ENCODE measurements at places on chromosomes 12 and 14. TPM values are rescaled to one million over a fixed set of nuclear protein-coding genes. Genes with fewer than 3 reads are reported as not detected.

PLD4 gene
- under 0.01 TPM for total RNA-seq

ANKS1B gene
- 21.3 TPM for total RNA-seq

FGD4 gene
- 36.9 TPM for total RNA-seq

TCL1B gene
- total RNA-seq, result not detected

TMTC1 gene
- 106 TPM for total RNA-seq

NGB gene
- 2.0 TPM for total RNA-seq

APAF1 gene
- 18.6 TPM for total RNA-seq

CCDC175 gene
- not detected for total RNA-seq

BBOF1 gene
- total RNA-seq, result 9.0 TPM

TXNDC16 gene
- 16.8 TPM for total RNA-seq

BMAL2 gene
- total RNA-seq, result 3.0 TPM

TMEM229B gene
- 3.5 TPM for total RNA-seq

KRT8 gene
- total RNA-seq, result 376 TPM

PSME1 gene
- 140 TPM for total RNA-seq

TAS2R46 gene
- 0.67 TPM for total RNA-seq

RNU6-7 gene
- not detected for total RNA-seq

ADAM20 gene
- 0.73 TPM for total RNA-seq

PLA2G1B gene
- total RNA-seq, result not detected

C12orf54 gene
- total RNA-seq, result not detected

IRF9 gene
- 73.6 TPM for total RNA-seq

TSPAN11 gene
- total RNA-seq, result 4.8 TPM

APOF gene
- not detected for total RNA-seq

C12orf50 gene
- not detected for total RNA-seq

CARMIL3 gene
- 0.17 TPM for total RNA-seq

SBNO1 gene
- total RNA-seq, result 25.3 TPM

KRT74 gene
- not detected for total RNA-seq

GOLGA3 gene
- total RNA-seq, result 54.8 TPM

NDUFA9 gene
- 53.7 TPM for total RNA-seq

VRTN gene
- not detected for total RNA-seq

RNASE3 gene
- not detected for total RNA-seq

Data from gastroesophageal sphincter (tissue), 4 donors.